ENCODE measurements at places on chromosomes 1 and 21. TPM values are rescaled to one million over a fixed set of nuclear protein-coding genes. Genes with fewer than 3 reads are reported as not detected.

GRCh38 chr21:46023555-46023954 is 42.0 kb downstream of the COL6A1 start:
- H3K4me1 ChIP-seq, result no peaks in the 10 kb centered on the region
- H3K4me3 ChIP-seq, result no peak overlapping the region
- no peak for DNase-seq
- no peaks in the 10 kb centered on the region for H3K36me3 ChIP-seq
- peaks cover 62% of the 10 kb centered on the region for H3K27me3 ChIP-seq
- H3K27ac ChIP-seq, result no peak overlapping the region

- peaks cover 15% of the 10 kb centered on the region for H3K27me3 ChIP-seq
- H3K27ac ChIP-seq, result no peak overlapping the region
- H3K36me3 ChIP-seq, result peaks cover 3% of the 10 kb centered on the region
- H3K4me3 ChIP-seq, result no peak overlapping the region
- no peak for DNase-seq
- no peaks in the 10 kb centered on the region for H3K4me1 ChIP-seq
Measured at GRCh38 chr1:233629305-233629935, 15.5 kb downstream of the KCNK1 start.

- no peak overlapping the region for H3K4me3 ChIP-seq
- no peak overlapping the region for H3K27ac ChIP-seq
- H3K36me3 ChIP-seq, result no peaks in the 10 kb centered on the region
- DNase-seq, result no peak
- peaks cover 25% of the 10 kb centered on the region for H3K27me3 ChIP-seq
- no peaks in the 10 kb centered on the region for H3K4me1 ChIP-seq
Measured at GRCh38 chr1:11470912-11471311, 8.0 kb upstream of the DISP3 start.

DNA sequence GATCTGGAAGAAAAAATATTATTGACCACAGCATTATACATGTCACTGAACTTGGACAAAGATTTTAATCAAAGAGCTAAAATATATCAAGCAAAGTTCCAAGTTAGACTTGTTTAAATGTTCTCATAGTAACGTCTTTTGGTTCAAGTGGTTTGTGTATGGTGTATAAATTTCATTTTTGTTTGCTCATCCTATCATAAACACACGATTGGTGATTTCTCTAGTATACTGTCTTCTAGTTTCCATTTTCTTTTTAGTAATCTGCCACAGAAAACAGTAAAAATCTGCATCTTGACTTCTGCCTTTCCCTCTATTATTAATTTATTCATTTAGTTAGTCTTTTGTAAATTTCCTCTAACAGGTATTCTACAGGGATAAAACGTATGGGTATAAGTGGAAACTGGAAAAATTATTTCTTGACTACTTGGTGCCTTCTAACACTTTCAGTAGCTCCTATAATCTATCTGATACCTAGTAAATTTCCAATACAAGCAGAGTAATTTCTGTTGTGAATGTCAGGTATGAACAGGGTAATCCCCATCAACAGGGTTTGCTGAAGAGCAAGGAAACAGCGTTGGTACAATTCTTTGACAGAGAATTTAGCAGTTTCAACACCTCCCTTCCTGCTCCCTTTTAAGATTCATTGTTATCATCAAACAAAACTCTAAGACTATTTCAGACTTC is 268.0 kb downstream of the PTPRC start:
- no peak overlapping the region for H3K27ac ChIP-seq
- no peaks in the 10 kb centered on the region for H3K27me3 ChIP-seq
- no peaks in the 10 kb centered on the region for H3K36me3 ChIP-seq

GRCh38 chr1:25111706-25112105 is 120.6 kb downstream of the SYF2 start:
- DNase-seq, result no peak
- H3K4me3 ChIP-seq, result no peak overlapping the region
- H3K27ac ChIP-seq, result no peak overlapping the region
- peaks cover 6% of the 10 kb centered on the region for H3K27me3 ChIP-seq

DNA sequence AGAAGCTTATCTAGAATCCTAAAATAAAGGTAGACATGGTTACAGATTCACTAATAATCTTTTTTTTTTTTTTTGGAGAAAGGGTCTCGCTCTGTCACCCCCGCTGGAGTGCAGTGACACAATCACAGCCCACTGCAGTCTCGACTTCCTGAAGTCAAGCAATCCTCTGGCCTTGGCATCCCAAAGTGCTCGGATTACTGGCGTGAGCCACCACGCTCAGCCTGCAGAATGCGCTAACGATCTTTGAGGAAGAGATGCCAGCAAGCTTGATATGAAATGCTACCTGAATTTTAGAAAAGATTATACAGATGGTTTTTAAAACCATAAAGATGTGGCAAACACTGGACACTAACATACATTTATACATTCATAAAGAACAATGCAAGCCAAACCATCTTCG is 4.1 kb upstream of the GNPAT start:
- DNase-seq, result no peak
- peaks cover 2% of the 10 kb centered on the region for H3K36me3 ChIP-seq
- peaks cover 44% of the 10 kb centered on the region for H3K4me1 ChIP-seq

- H3K36me3 ChIP-seq, result no peaks in the 10 kb centered on the region
- no peak overlapping the region for H3K27ac ChIP-seq
- no peaks in the 10 kb centered on the region for H3K4me1 ChIP-seq
- no peaks in the 10 kb centered on the region for H3K27me3 ChIP-seq
- no peak overlapping the region for H3K4me3 ChIP-seq
- no peak for DNase-seq
Measured at GRCh38 chr1:177080564-177080963, 83.9 kb downstream of the ASTN1 start.

DNA sequence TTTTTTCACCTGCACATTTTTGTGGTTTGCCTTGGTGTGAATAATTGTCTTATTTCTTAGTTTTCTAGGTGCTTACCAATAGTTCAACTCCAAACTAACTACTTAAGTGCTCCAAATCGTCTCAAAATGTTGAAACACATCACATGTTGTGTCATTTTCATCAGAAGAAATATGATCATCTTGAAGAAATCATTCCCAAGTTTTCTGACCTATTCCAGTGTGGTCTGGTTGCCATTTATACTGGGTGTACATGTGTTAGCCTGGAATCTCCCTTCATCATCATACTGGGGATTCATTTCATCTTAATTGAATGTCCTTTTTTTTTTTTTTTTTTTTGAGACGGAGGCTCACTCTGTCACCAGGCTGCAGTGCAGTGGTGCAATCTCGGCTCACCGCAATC is 67.0 kb downstream of the EIF2B3 start:
- no peak overlapping the region for H3K27ac ChIP-seq
- no peak overlapping the region for H3K4me3 ChIP-seq
- DNase-seq, result no peak

DNA sequence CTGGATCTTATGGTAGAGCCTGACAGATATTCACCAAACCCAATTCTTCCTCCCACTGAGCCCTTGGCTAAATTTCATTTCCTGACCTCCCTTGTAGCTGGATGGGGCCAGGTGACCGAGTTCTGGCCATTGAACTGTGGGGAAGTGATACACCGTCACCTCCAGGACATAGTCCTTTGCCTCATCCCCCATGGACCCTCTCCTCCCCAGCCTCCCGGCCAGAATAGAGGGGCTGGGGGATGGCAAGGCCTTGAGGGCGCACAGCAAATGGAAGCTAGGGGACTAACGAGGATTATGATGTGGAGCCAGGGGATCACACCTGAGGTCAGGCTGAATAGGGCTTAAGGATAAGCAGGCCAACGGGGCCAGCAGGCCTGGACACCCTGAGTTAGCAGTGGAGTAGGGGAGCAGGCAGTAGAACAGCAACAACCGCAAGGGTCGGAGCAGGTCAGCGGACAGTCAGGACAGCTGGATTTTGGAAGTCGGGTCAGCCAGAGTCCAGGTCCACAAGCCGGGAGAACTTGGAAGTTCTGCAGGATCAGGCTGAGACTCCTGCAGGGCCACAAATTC is 15.0 kb downstream of the BATF3 start:
- peaks cover 23% of the 10 kb centered on the region for H3K4me1 ChIP-seq
- H3K4me3 ChIP-seq, result no peak overlapping the region
- no peak for DNase-seq
- H3K36me3 ChIP-seq, result peaks cover 2% of the 10 kb centered on the region

DNA sequence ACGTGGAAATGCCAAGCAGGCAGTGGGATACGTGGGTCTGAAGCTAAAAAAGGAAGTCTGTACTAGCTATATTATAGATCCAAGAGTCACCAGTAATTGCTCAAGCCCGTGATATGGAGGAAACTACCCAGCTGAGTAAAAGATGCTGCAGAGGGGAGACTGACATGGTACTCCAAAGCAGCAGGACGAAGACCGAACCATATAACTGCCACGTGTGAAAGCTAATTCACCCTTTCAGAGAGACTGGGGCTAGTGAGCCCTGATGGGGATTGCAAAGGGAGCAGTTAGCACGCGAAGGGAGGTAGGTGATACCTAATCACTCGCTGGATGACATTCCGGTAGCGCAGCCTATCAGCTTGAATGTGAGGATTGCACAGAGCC is 316 bp downstream of the AP4B1 start:
- H3K36me3 ChIP-seq, result peaks cover 5% of the 10 kb centered on the region
- peaks cover 42% of the 10 kb centered on the region for H3K4me1 ChIP-seq
- H3K27ac ChIP-seq, result peak overlapping the region; percentile 99

DNA sequence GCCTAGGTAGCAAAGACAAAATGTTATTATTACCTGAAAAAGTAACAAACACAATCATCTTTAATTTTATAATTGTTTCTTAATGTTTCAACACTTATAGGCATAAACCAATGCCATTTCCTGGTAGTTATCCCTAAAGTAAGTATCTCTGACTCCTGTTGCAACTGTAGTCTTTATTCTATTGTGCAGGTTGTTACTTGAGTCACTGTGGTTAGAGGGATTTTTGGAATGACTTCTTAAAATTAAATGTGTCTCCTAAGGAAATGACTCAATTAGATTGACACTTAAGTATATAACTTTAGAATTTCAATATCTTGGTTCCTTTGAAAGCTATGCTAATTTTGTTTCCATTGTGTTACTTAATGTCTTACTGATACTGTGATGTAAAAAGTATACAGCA is 143.9 kb downstream of the PHTF1 start:
- H3K4me3 ChIP-seq, result no peak overlapping the region
- H3K27ac ChIP-seq, result no peak overlapping the region
- DNase-seq, result no peak
- peaks cover 4% of the 10 kb centered on the region for H3K36me3 ChIP-seq
- H3K4me1 ChIP-seq, result no peaks in the 10 kb centered on the region

DNA sequence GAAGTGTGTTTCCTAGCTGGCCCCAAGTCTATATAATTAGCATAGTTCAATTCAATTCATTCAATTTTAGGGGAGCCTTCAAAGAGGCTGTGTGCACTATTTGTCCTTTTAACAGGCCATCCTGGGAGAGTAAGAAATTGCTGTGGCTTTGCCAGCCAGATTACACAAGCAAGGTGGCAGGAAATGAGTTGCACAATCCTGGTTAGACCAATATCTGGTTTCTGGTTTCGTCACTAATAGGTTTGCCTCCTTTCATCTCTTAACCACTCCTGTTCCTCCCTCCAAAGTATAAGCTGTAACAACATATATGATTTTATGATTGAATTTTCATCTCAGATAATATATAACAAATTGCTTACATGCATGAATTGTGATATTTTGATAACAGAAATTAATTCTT is 84.1 kb upstream of the NEGR1 start:
- DNase-seq, result no peak
- H3K4me3 ChIP-seq, result no peak overlapping the region
- no peaks in the 10 kb centered on the region for H3K36me3 ChIP-seq
- H3K4me1 ChIP-seq, result no peaks in the 10 kb centered on the region
- H3K27me3 ChIP-seq, result no peaks in the 10 kb centered on the region

- no peak overlapping the region for H3K27ac ChIP-seq
- H3K4me1 ChIP-seq, result peaks cover 4% of the 10 kb centered on the region
- no peak for DNase-seq
- no peak overlapping the region for H3K4me3 ChIP-seq
- peaks cover 2% of the 10 kb centered on the region for H3K36me3 ChIP-seq
- peaks cover 6% of the 10 kb centered on the region for H3K27me3 ChIP-seq
Measured at GRCh38 chr1:29312469-29313461, 76.4 kb downstream of the PTPRU start.

DNA sequence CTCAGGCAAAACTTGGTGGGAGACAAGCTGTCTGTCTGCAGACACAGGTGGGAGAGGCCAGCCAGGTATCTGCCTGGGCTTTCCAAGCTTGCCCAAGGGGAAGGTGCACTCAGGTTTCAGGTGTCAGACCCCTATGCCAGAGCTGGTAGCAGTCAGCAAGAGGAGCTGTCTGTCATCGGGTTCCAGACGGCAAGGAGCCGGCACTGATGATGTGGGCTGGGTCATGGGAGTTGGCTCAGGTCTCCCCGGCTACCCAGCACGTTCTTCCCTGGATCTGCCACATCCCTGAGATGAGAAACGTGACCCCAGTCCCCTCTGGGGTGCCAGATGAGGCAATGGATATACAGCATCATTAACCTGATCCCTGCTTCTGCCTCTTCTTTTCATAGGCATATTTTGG is 23.0 kb downstream of the TMCC2 start:
- peaks cover 7% of the 10 kb centered on the region for H3K27me3 ChIP-seq
- DNase-seq, result no peak
- no peak overlapping the region for H3K27ac ChIP-seq
- H3K4me3 ChIP-seq, result no peak overlapping the region

The MCM3AP gene
- 114 TPM for total RNA-seq

The KIF21B gene
- total RNA-seq, result 87.7 TPM

The FCMR gene
- total RNA-seq, result 206 TPM

The FLG2 gene
- not detected for total RNA-seq

The POU3F1 gene
- 0.17 TPM for total RNA-seq

The C2CD2 gene
- total RNA-seq, result 3.7 TPM

The USF1 gene
- 80.6 TPM for total RNA-seq
